Hindlimb muscle (tissue), 1 donor: ENCODE measurements at places on chromosomes 5 and 9.

DNA sequence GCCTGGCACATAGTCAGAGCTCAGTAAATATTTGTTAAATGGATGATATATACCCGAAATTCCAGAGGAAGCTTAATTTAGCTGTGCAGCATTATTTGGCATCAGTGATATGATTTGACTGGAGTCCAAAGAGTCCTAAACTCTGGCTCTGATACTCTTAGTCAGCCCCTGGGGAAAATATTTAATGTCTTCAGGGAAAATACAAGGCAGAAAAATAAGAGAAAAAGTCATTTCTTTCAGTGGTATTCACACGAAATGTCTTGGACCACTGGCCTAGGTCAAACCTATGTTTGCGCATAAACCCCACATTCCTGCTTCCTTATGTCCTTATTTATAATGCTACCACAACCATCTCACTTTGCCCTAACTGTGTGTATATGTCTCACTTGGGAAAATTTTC is 23.8 kb downstream of the GLRA1 start:
- no peak for DNase-seq

- no peak for DNase-seq
Observed at GRCh38 chr5:122054266-122054665, 23.8 kb downstream of the LOX start.

- no peak for DNase-seq
Observed at GRCh38 chr5:130168211-130168610, 263.9 kb downstream of the CHSY3 start.

DNA sequence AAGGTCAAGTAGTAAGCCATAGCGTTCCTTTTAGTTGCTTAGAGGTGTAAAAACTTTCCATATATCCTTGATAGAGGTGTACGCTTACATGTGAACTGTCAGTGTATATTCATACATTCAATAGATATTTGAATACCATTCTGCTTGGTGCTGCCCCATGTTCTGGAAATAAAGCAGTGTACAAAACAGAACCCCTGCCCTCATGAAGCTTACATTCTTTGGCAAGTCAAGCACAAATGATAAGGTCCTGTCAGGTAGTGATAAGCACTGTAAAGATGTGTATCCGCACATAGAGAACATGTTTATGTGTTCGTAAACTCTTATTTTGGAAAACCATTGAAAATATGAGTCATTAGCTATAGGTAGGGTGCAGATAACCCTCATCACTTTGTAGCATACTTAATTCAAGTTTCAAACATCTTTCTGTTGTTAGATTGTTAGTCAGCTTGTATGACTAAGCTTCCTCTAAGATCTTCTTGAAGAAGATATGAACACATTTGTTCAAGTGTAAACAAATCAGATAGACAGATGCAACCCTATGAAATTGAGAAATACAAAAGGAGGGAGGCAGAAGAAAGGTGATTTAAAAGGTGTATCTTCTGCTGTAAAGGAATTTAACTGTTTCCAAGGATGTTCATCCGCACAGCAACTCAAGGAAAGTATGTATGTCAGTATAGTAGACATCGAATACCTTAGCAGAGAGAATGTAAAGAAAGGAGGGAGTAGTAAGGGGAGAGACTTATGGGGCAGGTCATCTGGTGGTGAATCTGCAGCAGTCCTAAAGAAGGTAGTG is 1.6 kb downstream of the GTF3C4 start:
- DNase-seq, result no peak

- DNase-seq, result peak; percentile 58
Observed at GRCh38 chr9:108783326-108783725, 72.5 kb downstream of the ACTL7B start.

DNA sequence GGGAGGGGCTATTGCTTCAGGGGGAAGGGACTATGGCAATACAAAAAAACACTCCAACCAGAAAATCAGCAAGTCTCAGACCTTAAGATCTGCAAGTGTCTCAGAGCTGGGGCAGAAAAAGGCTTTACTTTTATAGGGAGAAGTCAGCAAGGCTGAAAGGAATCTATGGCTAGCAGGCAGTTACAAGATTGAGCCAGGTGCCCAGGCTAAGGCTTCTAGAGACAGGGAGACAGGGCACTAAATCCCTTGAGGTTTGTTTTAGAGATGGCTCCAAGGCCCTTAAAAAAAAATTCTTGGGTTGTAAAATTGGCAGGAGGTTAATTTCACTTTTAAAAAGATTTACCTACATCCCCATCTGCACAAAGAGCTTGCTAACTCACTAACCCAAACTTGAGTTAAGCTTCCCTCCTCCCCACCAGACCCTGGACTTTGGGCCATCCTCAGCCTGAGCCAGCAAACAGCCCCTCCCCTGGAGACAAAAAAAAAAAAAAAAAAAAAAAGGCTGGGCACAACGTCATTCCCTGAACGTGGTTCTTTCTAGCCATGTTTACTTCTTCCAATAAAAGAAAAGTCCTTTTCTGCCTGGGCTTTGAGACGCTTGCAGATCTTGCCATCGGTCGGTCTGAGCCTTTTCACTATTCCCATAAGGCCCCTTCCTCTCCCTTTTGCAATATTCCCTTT is 17.9 kb downstream of the NIPAL4 start:
- DNase-seq, result no peak

DNA sequence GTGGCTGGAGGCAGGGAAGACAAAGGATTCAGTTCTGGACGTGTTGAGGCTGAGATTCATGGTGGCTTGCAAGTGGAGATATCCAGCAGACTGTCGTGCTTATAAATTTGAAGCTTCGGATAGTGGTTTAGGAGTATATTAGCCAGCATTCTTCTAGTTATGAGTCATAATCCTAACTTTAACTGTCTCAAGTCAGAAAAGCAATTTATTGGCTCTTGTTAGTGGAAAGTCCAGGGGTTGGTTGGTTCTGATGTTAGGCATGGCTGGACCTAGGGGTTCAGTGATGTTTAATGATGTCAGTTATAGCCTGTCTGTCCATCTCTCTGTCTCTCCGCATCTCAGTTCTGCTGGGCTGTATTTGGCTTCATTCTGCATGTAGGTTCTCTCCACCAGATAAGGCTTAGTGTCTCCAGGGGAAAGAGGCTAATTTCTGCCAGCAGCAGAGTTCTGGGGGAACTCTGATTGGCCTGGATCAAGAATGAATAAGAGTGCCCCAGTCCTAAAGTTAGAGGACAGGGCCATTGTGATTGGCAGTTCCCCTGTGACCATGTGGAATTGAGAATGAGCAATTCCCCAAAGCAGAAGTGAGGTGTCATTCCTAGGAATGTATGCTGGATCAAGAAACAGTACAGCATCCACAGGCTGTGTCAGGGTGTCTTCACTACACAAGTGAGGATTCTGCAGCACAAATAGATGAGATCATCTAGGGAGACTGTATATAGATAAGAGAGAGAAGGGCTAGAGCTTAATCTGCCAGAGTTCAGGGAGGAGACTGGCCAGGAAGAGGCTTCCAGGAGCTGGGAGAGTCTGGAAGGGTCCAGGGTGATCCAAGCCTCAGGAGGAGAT is 72.9 kb upstream of the SHB start:
- DNase-seq, result no peak

DNA sequence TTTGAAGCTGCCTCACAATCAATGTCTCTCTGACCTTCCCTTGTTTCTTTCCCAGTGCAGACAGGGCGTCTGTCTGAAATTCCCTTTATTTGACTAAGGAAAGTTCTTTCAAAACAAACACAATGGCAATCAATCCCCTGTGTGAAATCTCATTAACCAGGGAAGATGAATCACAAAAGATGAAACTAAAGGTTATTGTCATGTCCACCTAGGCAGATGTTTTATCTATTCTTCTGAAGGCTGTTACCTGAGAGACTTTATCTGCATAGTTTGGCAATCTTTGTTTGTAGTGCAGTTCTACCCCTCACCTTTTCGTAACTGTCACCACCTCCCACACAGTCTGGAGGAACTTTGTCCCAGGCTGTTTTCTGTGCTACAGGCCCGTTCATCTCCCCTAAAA is 217.5 kb upstream of the RIOK2 start:
- DNase-seq, result no peak

DNA sequence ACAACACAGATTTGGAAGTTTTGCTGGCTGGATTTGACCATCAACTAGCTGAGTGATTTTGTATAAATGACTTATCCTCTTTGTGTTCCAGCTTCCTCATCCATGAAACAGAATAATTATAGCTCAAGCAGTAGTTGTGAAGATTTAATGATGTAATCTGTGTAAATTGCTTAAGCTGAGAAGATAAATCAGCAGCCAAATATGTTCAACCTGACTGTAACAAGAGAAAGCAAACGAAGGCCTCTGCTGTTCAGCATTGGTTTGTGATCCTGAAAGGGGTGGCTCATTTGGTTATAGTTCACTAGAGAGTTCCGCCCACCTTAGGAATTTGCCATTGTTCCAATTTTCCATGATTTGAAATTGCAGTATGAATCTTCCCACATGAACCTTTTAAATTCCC is 75.7 kb upstream of the CCDC112 start:
- peak; percentile 38 for DNase-seq

GRCh38 chr5:40383749-40384651 is 295.7 kb upstream of the PTGER4 start:
- peak; percentile 43 for DNase-seq

DNA sequence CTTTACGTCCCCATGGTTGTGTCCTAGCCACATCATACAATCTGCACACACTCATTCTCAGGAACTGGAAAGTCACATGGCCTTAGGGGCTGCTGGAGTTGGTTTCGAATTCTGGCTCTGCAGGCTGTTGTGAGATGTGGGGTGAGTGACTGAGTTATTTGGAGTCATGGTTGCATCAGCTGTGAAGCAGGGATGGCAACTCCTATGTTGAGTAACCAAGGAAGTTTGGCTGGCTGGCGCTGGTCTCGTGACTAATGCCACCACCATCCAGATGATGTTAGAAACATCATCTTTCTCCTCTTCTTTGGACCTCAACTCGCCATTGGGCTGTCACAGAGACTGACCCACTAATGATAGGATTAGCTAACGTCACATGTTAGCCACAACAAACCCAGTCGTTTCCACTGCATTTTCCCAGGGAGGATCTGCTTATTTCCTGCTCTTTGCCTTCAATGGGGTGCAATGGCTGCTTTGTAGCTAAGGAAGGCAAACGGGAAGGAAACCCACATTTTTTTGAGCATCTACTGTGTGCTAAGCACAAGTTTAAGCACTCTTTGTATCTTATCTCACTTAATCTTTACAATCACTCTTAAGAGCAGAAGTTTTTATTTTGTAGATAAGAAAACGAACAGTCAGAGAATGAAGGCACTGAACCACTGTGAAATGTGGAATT is 78.1 kb upstream of the UBTD2 start:
- DNase-seq, result no peak

DNA sequence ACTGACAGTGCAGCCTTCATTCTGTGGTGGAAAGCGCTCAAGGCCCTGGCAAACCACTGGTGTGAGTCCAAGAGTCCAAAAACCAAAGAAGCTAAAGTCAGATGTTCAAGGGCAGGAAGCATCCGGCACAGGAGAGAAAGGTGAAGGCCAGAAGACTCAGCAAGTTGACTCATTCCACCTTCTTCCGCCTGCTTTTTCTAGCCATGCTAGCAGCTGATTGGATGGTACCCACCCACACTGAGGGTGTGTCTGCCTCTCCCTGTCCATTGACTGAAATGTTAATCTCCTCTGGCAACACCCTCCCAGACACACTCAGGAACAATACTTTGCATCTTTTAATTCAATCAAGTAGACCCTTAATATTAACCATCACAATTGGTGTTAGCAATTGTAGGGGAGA is 296.1 kb downstream of the NDUFS4 start:
- no peak for DNase-seq

GRCh38 chr9:132414731-132415130 is 4.7 kb downstream of the CFAP77 start:
- no peak for DNase-seq

GRCh38 chr5:118008779-118009178 is 979.6 kb downstream of the DTWD2 start:
- no peak for DNase-seq

GRCh38 chr5:80067531-80068245 is 32.5 kb downstream of the THBS4 start:
- no peak for DNase-seq

DNA sequence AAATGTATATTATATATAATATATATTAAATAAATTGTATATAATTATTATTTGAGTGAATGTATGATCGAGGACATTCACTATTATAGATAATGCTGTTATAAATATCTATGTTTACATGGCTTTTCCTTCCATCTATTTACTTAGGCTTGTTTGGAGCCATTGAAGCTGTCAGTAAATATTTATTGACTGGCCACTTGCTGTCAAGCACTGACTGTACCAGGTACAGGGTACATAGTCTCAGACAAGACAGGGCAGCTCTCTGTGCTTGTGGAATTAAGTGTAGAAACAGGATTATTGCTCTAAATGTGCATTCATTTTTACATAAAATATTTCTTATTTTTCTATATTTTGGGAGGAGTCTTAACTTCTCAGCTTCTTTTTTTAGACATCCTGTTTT is 16.4 kb downstream of the FAXDC2 start:
- DNase-seq, result no peak

DNA sequence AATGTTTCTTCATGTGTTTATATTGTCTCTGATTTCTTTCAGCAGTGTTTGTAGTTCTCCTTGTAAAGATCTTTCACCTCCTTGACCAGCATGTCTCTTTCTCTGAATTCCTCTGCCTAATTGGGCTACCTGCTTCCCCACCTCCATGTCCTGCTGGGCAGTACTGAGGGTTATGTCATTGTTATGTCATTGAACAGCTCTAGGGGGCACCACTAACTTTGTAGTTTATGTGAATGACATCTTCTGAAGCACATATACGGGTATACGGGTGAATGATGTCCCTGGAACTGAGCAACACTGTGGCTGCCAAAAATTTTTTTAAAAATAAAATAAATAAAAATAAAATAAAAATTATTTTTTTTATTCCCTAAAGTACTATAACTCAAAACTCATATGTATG is 16.9 kb upstream of the SNCAIP start:
- DNase-seq, result no peak

DNA sequence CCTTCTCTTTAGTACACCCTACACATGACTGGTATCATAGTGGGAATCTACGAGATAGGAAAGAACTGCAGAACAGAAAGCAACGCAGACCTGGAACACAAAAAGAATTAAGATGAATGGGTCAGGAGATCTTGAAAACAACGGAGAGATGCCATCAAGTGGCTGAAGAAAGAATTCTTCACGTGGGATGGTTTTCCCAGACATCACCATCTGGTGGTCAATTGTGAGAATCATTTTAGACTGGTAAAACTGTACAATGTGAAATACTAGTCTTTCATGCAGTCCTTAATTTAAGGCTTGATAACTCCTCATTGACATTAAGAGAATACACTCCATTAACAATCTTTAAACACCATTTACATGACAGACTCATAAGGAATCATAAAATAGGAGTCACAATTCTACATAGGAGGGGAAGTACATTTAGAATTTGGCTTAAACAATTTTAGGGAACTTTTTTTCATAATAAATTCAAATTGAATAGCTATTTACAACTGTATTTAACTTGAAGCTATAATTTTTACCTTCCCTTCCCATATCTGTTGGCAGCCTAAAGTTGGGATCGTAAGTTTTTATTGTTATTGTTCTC is 128.4 kb upstream of the TRPM3 start:
- DNase-seq, result peak; percentile 55
